GM04503 (cell line): ENCODE measurements at places on chromosomes 3 and 15.

GRCh38 chr3:463252-464192, 267.0 kb downstream of the CHL1 start:
- no peak for DNase-seq

GRCh38 chr3:66376568-66376967, 124.3 kb downstream of the LRIG1 start:
- no peak for DNase-seq

DNA sequence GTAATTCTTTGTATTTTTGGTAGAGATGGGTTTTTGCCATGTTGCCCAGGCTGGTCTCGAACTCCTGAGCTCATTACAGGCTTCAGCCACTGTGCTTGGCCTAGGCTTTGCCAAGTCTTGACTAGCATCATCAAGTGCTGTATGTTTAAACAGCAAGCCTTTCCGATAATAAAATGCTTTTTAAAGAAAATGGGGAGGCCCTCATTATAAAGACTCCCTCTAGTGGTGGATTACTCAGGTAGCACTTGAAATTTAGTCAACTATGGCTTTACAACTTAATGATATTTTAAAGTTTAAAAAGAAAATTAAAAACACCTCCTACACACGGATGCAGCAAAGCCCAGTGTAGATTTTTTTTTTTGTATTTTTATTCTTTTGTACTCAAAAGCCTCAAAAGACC, 213.6 kb downstream of the GAP43 start:
- no peak for DNase-seq

- DNase-seq, result no peak
These were observed 43.3 kb upstream of the ZNF385D start for GRCh38 chr3:21794291-21794690.

DNA sequence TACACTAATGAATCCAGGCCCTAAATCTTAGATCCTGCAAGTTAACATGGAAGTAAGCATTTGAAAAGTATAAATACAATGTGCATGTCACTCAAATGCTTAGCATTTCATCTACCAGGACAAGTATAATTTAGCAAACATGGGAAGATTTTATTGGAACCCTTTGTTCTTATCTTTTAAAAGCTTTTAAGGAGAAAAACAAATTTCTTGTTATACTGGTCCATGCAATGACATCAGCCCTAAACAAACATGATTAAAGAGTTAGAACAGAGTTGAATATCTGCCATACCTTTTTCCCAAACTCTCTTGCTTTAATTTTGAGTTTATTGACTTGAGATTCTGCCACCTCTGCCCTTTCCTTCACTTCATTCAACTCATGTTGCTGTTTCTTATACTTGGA, 87.0 kb downstream of the HHLA2 start:
- no peak for DNase-seq

DNA sequence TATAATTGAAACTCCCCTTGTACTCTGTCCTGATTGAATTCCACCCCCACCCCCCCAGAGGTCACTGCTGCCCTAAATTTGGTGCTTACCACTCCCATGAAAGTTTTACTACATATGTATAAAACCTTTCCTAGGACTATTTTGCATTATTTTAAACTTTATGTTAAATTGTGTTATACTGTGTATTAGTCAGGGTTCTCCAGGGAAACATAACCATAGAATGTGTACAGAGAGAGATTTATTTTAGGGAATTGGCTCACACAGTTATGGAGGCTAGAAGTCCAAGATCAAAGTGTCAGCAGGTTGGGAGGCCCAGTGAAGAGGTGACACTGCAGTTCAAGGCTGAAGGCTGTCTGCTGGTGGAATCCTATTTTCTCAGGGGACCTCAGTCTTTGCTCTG, 29.2 kb downstream of the BFSP2 start:
- no peak for DNase-seq

GRCh38 chr3:15933439-15934139, 135.8 kb upstream of the ANKRD28 start:
- no peak for DNase-seq

DNA sequence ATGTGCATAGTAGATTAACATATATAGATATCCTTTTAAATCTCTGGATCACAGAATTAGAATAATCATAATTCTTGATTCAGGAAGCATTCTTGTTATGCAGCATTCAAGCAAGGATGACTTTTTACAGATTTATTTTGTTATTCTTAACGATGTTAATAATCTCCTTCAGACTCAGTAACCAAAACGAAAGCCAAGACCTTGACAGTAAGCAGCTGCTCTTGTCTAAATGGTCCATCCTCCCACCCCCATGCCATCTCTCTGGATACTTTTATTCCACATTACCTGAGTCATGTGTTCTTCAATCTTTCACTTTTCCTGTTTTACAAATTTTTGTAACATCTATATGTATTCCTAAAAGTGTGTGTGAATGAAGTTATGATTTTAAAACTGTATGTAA, 33.3 kb upstream of the GPR171 start:
- no peak for DNase-seq

- no peak for DNase-seq
These were observed 32.6 kb upstream of the RAB6B start for GRCh38 chr3:133928136-133928893.

- DNase-seq, result no peak
These were observed 44.1 kb upstream of the FAM107A start for GRCh38 chr3:58621086-58621830.
